IPS DF 19.7 (cell line): ENCODE measurements at places on chromosomes 16 and 17.

DNA sequence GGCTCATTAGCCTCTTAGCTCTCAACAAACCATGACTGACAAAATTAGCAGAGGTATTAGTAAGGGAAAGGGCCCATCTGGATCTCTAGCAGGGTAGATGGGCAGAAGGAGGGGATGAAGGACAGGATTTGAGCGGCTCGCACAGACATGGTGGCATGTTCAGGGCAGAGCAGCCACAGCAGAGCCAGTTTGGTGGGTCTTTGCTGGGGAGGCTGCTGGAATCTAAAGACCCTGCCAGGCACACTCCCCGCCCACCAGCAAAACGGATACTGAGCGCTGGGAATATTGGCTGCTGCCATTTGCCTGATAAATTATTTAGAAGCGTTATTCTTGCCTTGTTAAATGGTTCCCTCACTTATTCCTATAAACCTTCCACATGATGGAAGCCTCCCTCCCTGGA, 20.7 kb upstream of the NAT9 start:
- no peak for DNase-seq

GRCh38 chr17:77646046-77646430, 312.5 kb upstream of the TNRC6C start:
- DNase-seq = no peak

DNA sequence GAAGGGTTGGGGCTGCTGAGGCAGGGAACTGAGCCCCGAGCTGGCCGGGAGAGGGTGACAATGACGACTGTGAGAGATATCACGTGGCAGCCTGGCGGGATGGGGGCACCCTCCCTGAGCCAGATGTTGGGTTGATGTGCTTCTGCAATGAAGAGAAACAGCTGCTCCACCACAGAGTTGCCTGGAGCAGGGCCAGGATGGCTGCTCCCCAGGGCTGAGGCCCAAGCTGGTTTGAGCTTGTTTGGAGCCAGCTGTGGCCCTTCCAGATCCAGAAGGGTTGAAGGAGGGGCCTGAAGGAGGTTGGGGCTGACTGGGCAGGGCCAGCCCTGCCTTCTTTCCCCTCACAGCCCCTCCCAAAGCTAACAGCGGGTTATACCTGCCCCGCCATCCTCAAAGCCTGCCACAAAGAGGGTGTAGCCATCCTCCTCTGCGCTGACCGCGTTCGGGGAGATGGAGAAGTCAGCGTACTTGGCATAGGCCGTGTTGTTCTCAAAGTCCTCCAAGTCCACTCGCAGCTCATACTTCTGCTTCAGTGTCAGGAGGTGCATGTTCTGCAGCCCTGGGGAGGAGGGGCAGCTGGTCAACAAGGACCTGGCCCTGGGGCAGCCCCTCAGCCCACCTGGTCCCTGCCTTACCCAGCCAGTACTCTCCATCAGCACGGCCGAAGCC, 2.1 kb downstream of the MFAP4 start:
- DNase-seq = no peak

- DNase-seq = no peak
Measured at GRCh38 chr17:44627513-44628242, 28.6 kb upstream of the MEIOC start.
